ENCODE measurements at places on chromosomes 3 and 15. TPM values are rescaled to one million over a fixed set of nuclear protein-coding genes. Genes with fewer than 3 reads are reported as not detected.

IGF1R gene
- total RNA-seq, result 53.0 TPM

ALPK3 gene
- total RNA-seq, result 0.11 TPM

SERINC4 gene
- total RNA-seq, result 0.10 TPM

RBP2 gene
- not detected for total RNA-seq

CFAP100 gene
- not detected for total RNA-seq

SERF2 gene
- total RNA-seq, result 681 TPM

NR2E3 gene
- 0.15 TPM for total RNA-seq

TM4SF18 gene
- total RNA-seq, result 27.6 TPM

STRA6 gene
- 68.8 TPM for total RNA-seq

GOLGA6B gene
- total RNA-seq, result not detected

CX3CR1 gene
- not detected for total RNA-seq

DISP2 gene
- 1.2 TPM for total RNA-seq

KIF23 gene
- total RNA-seq, result 73.7 TPM

ZPLD1 gene
- total RNA-seq, result 0.08 TPM

P2RY12 gene
- not detected for total RNA-seq

MYZAP gene
- 1.6 TPM for total RNA-seq

CHST14 gene
- total RNA-seq, result 16.9 TPM

PLSCR5 gene
- total RNA-seq, result not detected

STRIT1 gene
- not detected for total RNA-seq

CCR2 gene
- not detected for total RNA-seq

SLC6A6 gene
- total RNA-seq, result 101 TPM

NAALADL2 gene
- total RNA-seq, result not detected

TMCO5A gene
- total RNA-seq, result not detected

ARGFX gene
- total RNA-seq, result not detected

TMEM207 gene
- total RNA-seq, result not detected

RASGRF1 gene
- 0.64 TPM for total RNA-seq

MNS1 gene
- total RNA-seq, result 2.1 TPM

CADM2 gene
- total RNA-seq, result 0.21 TPM

ZNF860 gene
- 1.2 TPM for total RNA-seq

PP2D1 gene
- not detected for total RNA-seq

SLC22A14 gene
- not detected for total RNA-seq

NMD3 gene
- total RNA-seq, result 52.2 TPM

GP5 gene
- not detected for total RNA-seq

LMAN1L gene
- total RNA-seq, result not detected

PCSK6 gene
- total RNA-seq, result 8.1 TPM

TEX55 gene
- total RNA-seq, result not detected

EPHB1 gene
- 0.16 TPM for total RNA-seq

DIPK2A gene
- 6.8 TPM for total RNA-seq

RABL3 gene
- 15.6 TPM for total RNA-seq

GOLGA6L25 gene
- total RNA-seq, result not detected

Data from A549 treated with RU486 at 1 μM for 4 hours (cell line).